ENCODE measurements at places on chromosomes 16 and 17.

GRCh38 chr17:4833941-4834680 lies 971 bp downstream of the MINK1 start:
- no peak for DNase-seq

GRCh38 chr16:82756283-82756599 lies 129.5 kb downstream of the CDH13 start:
- no peak for DNase-seq

- DNase-seq, result no peak
Measured at GRCh38 chr16:74825016-74825415, 50.4 kb upstream of the FA2H start.

GRCh38 chr17:79922116-79922601 lies 82.9 kb upstream of the CBX4 start:
- no peak for DNase-seq

GRCh38 chr17:17933775-17934174 lies 38.4 kb downstream of the TOM1L2 start:
- DNase-seq, result no peak

GRCh38 chr17:57622683-57623433 lies 122.2 kb downstream of the CCDC182 start:
- DNase-seq, result peak; percentile 29

DNA sequence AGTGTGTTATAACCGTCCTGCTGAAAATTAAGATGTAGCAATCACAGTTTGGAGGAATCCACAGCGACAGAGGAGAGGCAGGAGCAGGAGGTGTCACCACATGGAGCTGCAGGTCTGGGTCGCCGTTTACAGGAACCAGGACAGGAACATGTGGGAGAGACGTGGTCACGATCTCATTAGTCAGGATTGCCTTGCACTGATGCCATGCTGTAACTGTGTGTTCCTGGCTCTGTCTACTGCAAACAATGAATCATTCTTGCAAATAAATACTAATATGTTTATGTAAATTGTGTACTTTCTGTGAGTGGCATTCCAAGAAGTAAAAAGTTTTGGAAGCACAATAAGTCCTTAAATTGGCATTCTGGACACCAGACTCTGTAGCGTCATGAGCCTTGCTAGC lies 271.8 kb downstream of the CPPED1 start:
- DNase-seq, result no peak

- DNase-seq, result no peak
Measured at GRCh38 chr17:77531641-77532040, 390.9 kb downstream of the SEC14L1 start.

DNA sequence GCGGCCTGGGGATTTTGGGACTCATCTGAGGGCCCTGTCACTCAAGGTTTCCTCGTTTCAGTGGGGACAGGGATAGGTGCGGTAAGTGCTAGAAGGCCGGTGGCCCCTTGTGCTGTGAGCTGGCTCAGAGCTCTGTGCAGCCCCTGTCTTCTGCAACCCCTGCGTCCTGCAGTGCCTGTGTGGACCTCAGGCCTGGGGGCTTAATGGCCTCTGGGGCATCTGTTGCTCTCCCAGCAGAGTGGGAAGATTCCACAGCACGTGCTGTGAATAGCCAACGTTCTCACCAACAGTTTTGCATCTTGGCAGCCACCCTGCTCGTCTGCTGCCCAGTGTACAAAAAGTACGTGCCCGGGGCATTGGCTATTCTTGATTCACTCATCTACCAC lies 4.9 kb downstream of the FOXC2 start:
- no peak for DNase-seq

DNA sequence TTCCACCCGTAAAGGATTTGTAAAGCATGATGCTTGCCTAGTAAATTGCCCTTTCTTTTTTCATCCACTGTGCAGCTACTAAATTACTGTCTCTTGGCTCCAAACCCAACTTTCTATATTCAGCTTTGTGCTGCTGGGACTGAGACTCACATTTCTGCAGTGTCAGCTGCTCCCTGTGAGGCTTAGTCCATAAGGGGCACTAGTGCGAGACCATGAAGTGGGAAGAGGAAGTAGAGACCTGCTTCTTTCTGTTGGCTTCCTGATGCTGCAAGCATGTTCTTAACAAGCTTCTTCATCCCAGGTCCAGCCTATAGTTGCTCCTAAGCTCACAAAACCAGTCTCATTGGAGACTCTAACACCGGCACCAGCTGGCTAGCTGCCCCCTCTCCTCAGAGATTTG lies 74.9 kb upstream of the HS3ST2 start:
- DNase-seq, result no peak

DNA sequence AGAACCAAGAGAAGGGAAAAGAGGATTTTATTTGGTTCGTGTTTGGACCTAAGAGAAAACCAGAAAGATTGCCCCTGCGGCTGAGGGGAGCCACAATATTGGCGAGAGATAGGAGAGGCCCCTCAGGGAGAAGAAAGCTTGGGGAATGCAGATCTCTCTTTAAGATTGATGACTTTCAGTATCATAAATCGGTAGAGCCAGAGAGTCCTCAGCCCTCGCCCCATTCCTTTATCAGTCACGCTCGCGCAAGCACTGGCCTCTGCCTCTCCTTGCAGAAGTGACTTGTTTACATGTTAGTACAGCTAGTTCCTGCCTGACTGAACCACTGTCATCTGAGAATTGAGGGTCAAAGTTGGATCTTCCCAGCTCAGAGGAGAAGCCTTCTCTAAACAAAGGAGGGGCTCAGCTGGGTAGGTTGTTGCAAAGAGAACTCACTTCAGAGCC lies 21.5 kb upstream of the KRT19 start:
- DNase-seq, result no peak

DNA sequence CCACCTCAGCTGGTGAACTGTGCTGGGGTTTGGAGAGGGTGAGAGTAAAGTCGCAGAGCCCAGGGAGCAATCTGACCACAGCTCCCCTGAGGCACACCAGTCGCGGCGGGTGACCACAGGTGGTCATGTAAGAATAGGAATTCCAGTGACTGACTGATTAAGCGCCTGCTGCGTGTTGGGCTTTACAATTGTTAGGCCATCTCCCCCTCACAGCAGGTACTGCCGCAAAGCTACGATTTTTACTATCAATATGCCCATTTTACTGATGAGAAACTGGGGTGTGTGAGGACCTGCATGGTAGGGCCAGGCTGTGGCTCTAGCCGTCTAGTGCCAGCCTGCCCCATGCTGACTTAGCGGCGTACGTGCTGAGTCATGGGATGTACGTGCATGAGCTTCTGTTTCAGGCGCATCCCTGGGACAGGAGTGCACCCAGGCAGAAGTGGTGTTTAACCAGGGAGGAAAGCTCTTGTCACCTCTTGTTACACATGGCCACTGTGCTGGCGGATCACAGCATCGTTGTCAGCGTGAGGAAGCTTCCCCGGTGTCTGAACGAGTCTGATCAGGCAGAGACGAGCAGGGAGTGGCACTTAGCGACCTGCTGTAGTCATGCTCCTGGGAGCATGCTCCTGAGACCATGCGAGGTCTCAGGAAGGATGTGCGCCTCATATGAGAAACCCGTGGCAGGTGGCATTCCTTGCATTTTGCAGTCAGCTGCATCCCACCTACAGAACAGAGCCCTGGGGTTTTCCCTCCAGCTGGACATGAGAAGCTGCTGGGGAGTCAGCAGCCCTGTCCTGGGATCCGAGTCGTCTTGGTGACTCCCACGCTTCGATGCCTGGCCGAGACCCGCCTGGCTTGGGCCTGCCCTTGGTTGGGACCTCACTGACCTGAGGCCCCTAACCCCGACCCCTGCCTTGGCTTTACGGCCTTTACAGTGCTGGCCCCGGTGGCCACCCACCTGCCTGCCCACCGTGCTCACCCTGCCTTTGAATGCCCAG lies 163.7 kb upstream of the CHMP6 start:
- no peak for DNase-seq

- DNase-seq, result no peak
Measured at GRCh38 chr17:17851103-17852002, 14.6 kb upstream of the SREBF1 start.
